IMR-90 (cell line): ENCODE measurements at places on chromosomes 7 and 10. TPM values are rescaled to one million over a fixed set of nuclear protein-coding genes. Genes with fewer than 3 reads are reported as not detected.

- no peak for DNase-seq
Observed at GRCh38 chr7:144497282-144497681, 93.8 kb upstream of the NOBOX start.

GRCh38 chr7:135330088-135330487 is 96.5 kb downstream of the STRA8 start:
- DNase-seq: no peak

DNA sequence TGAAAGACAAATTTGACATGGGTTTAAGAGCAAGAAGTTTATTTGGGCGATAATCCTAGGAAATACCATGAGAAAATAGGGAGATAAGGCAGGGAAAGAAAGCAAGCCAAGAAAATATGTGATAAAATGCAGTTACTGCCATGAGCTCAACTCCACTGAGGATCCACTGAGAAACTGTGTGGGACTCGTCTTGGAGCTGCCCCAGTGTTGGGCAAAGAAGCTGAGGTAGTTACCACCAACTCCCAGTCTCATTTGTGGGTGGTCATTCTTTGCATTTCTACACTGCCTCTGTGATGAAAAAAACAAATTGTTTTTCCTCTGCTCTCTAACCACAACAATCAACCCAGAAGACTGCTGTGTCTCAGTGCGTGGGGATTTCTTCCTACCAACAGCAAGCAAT is 498.2 kb downstream of the PLXDC2 start:
- DNase-seq: no peak

- DNase-seq: no peak
Observed at GRCh38 chr10:30902621-30903396, 128.9 kb downstream of the ZNF438 start.

DNA sequence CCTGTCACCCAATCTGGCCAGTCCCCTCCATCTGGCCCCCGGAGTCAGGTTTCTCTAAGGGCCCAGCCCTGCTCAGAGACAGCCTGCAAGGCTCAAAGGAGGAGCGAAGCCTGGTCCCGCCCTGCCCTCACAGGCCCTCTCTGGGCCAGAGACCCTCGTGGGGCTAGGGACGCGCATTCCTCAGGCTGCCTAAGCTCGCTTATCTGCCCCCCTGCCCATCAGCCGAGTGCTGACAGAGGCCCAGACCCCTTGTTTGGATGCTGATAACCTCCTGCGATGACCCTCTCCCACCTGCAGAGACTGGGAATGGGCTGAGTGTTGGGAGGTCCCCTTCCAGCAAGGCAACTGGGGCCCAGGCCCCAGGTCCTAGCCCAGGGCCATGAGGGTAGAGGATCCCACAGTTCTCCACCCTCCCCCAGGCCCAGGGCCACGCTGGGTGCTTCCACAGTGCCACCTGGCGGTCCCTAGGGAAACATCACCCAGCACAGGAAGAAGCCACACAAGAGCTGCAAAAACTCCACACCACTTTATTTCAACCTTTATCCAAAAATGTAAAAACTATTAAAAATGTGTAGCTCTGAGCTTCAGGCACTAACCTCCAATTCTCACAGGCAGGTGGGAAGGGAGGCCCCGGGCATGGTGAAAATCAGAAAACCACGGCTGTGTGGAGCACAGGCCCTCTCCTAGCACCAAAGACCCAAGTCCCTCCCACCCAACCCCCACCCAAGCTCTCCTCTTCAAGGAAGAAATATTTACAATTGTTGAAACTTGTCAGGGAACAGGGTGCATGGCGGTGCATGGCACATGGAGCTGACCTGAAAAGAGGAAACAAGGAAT is 2.2 kb downstream of the NPM3 start:
- DNase-seq: peak; percentile 64

TAS2R41 gene
- total RNA-seq: not detected in 2 replicates

DNA sequence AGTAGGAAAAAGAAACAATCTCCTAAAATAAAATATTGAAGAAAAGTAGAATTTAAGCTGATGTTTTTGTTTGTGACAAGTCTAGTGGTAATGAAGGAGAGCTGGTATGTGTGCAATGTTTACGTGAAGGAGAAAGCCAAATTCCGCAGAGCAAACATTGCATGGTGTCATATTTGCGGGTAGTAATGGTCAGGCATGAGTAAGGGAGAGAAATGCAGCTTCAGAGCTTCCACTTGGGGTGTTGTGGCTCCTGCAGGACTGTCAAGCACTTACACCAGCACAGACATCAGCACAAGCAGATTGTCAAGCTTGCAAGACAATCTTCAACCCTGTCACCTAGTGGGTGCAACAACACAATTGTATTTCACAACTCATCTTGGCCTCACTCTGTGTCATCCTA is 136.5 kb upstream of the ETV1 start:
- peak; percentile 15 for DNase-seq

- no peak for DNase-seq
Observed at GRCh38 chr7:148334959-148335577, 255.5 kb upstream of the C7orf33 start.

- DNase-seq: peak; percentile 80
Observed at GRCh38 chr10:79239275-79239779, 107.9 kb upstream of the PPIF start.

SGCE gene
- 36.4 and 40.5 TPM in 2 replicates for total RNA-seq
